ENCODE measurements at places on chromosomes 2 and 18.

DNA sequence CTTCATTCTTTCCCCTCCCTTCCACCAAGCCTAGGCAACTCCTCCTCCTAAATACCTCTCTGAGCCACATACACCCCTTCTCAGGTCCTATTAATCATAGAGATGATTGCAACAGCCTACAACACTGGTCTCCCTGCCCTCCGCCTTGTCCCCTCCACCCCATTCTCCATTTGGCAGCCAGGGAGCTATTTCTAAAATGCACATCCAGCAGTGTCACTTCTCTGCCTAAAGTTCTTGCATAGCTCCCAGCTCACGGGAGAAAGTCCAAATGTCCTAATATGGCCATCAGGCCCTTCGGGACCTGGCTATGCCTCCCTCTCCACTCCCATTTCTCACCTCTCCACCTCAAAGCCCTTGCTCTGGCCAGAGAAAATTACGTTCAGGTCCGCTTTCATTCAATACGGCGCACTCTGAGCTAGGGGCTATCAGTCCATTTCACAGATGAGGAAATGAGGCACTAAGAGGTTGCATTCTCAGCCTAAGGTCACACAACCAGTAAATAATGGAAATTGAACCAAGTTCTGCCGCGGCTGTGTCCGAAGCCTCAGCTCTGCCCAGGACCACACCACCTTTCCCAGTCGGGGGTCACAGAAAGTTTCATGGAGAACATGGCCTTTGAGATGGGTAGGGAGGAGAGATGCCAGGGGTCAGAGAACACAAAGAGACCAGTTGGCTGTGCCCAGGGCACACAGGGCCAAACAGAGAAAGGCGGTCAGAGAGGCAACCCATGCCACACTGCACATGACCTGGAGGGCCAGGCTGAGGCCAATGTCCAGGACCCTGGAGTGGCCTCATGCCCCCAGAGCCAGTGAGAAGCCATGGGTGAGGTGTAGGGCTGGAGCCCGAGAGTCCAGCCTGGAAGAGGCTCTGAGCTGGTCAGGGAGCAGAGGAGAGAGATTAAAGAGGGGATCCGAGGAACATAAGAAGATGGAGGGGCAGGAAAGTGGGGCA, 72.8 kb downstream of the TNS1 start:
- no peak for DNase-seq

GRCh38 chr2:189592353-189592984, 11.9 kb upstream of the SLC40A1 start:
- DNase-seq, result no peak

GRCh38 chr2:115070002-115070401, 627.6 kb downstream of the DPP10 start:
- no peak for DNase-seq

GRCh38 chr2:217599906-217600305, 402.9 kb downstream of the TNS1 start:
- DNase-seq, result no peak

DNA sequence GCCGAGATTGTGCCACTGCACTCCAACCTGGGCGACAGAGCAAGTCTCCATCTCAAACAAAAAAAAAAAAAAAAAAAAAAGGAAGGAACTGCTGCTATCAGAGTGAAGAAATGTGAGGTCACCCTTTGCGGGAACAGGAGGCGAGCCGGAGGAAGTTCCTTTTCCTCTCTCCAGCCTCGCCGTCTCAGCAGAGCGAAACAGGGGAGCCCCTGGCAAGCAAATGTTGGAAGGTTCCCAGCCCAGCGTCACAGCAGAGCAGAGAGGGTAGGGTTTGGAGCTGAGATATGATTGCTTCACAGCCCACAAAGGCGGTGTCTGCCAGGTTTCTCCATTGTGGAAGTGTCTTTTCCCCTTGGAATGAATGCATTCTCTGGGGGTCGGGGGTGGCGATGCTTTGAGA, 28.5 kb downstream of the SLC20A1 start:
- DNase-seq, result no peak

DNA sequence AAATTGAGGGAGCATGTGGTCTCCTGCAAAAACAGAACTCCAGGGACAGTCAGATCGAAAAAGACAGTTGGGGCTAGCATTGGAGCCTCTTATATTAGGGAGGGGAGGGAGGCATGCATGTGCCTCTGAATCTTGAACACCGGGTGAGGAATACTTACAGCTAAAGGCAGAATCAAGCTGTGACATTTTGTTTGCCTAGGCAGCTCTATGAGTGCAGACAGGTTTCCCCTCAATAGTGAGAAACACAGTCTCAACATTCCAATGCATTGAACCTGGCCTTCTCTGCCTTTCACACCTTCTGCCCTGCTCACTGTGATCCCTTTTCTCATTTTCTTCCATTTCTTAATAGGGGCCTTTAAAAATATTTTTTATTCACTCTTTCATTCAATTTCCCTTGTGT, 140.4 kb downstream of the THSD7B start:
- DNase-seq, result no peak

DNA sequence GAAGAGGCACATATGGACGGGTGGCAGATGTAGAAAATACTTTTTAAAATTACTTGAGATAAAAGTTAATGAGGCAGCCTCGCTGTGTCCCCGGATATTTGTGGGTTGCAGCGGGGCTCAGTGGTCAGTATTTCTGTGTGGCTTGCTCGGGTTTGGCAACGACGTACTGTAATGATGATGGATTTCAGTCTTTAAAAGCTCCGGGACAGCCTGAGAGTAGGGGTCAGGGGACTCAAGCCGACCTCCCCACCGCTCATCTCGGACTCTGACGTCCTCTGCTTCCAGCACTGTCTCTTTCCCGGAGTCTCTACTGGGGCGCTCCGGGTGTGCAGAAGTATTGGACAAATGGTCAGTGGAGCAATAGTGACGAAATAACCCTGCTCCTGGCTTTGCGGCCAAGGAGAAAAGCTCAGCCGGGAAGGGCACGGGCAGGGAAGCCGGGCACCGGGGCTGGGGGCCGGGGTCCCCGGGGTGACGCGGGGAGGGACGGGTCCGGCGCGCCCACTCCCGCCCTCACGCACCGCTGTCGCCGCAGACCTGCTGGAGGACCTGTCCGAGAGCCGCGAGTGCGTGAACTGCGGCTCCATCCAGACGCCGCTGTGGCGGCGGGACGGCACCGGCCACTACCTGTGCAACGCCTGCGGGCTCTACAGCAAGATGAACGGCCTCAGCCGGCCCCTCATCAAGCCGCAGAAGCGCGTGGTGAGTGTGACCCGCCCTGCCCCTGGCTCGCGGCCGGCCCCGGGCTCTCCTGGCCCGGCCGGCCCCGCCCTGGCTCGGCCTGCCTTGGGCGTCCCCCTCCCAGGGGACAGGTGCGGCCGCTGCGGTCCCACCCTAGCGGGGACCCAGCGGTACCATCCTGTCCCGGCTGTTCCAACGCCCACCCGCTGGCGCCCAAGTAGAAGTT, 7.3 kb downstream of the GATA6 start:
- DNase-seq, result no peak

- no peak for DNase-seq
Observed at GRCh38 chr2:44433895-44434294, 72.1 kb downstream of the CAMKMT start.

- DNase-seq, result no peak
Observed at GRCh38 chr2:240595381-240596079, 9.0 kb downstream of the CAPN10 start.

DNA sequence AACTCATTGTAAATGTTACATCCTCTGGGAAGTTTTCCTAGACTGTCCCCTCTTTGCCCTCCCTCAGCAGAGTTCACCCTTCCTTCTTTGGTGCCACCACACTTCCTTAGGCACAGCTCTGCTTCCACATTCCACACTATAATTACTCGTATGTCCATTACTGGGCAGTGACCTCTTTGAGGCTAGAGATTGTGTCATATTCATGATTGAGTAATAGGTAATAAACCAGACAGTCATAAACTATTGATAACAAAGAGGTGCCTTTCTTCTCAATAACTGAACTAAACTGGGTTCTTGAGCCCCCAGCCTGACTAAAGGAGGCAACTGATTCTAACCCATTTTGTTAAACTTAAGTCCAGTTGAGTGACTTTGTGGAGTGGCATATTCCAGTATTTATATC, 28.3 kb downstream of the MYO3B start:
- DNase-seq, result no peak

DNA sequence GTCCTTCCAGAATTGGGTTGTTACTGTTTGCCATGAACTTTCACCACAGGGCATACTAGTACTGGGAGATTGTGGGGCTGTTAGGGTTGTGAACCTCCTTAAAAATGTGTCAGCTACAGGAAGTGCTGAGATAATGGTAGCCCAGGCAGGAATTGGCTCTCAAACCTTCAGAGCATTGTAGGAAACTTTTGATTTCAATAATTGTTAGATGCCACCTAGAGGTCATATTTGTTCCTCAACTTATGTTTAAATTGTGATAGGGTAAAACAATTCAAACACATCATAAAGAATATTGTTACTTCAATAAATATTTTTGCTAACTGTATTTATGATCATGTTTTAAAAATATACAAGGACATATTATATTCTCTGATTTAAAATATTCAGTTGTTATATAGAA, 594.6 kb downstream of the ADCYAP1 start:
- DNase-seq, result no peak

DNA sequence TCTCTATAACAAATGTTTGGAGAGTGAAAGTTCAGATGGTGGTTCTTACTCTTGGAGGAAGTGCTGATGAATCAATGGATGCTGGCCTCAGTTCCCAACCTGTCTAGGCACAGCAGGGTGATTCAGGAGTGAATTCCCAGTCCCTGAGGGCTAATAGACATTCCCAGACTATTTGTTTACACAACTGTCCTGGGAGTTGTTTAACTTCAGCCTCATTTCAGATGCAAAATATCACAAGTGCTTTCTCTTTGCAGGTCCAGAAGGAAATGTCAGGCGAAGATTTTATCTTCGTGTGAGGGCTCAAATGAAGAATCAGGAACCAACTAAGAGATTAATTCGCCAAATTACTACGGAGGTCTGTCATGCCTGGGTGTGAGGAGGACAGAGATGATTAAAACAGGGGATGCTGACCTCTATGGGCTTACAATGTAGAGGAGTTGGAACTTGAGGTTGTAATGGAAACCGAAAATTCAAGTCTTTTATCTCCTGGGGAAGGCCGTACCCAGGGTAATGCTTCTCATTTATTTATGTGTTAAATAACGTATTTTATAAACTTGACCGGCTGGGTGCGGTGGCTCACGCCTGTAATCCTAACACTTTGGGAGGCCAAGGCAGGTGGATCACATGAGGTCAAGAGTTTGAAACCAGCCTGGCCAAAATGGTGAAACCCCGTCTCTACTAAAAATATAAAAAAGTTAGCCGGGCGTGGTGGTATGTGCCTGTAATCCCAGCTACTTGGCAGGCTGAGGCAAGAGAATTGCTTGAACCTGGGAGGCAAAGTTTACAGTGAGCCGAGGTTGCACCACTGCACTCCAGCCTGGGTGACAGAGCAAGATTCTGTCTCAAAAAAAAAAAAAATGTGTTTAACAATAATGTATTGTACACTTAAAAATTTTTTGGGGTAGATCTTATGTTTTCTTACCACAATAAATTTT, 38.7 kb upstream of the SLC1A4 start:
- DNase-seq, result no peak

DNA sequence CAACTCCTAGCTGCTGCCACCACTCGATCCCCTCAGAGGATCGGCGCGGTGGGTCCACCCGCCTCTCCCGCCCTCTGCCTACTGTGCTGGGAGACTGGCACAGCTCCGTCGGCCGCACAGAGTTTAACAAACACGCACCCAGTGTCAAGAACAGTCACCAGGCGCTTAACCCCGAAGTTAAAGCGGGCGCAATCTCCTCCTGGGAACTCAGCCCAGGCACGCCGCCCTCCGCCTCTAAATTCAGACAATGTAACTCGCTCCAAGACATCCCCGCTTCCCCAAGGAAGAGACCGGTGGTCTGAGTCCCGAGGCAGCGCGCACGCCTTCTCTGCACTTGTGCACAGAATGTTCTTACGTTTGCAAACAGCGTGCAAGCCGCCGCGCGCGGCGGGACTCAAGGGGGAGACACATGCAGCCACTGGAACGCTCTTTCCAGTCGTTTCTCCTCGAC, 533 bp downstream of the CXCR4 start:
- no peak for DNase-seq

GRCh38 chr2:143615562-143615961, 486.3 kb downstream of the ARHGAP15 start:
- no peak for DNase-seq

- DNase-seq, result no peak
Observed at GRCh38 chr2:202030691-202031090, 3.0 kb upstream of the FZD7 start.

DNA sequence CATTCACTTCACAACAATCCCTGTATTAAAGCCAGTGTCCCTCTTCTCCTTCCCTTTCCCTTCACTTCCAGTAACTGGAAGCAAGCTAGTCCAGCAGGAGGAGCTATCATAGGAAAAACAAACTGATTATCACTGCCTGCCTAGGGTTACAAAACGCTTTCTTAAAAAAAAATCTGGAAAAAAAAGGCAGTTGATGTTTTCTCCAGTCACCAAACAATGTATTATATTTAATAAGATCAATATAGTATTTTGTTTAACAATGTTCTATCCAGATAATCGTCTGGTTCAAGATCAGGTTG, 78.8 kb upstream of the ITGB6 start:
- no peak for DNase-seq

GRCh38 chr18:8526332-8526731, 82.9 kb upstream of the RAB12 start:
- no peak for DNase-seq

DNA sequence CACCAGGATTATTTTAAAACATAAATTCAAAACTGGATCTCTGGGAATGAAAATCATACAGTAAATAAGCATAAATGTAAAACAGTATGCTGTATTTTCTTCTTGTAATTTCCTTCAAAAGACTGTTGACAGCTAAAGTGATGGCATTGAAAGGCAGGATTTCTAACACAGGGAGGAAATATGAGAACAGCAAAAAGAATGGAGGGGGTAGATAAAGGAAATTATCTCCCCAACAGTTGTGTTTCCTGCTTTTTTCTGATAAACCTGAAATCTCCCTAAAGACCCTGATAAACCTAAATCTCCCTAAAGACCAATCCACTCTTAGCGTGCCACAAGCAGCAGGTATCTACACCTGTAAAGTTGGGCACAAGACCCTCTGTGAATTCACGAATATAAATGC, 50.8 kb downstream of the PIAS2 start:
- DNase-seq, result no peak

DNA sequence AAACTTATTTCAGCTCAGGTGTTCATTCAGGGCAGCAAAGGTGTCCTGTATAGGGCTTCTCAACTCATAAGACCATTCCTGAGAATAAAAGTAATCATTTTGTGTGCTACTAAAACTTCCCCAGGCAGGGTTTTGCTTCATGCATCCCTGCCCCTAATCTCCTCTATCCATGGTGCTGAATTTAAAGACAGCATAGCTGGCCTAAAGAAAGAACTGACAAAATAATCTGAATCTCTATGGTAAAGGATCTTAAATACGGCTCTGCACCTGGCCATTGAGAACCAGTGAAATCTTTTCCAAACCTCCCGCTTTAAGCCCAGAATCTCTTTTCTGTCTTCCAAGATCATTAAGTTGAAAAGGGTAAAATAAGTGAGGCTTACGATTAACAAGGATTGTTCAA, 292.1 kb upstream of the KLHL29 start:
- no peak for DNase-seq
